ENCODE measurements at places on chromosomes 16 and 17.

DNA sequence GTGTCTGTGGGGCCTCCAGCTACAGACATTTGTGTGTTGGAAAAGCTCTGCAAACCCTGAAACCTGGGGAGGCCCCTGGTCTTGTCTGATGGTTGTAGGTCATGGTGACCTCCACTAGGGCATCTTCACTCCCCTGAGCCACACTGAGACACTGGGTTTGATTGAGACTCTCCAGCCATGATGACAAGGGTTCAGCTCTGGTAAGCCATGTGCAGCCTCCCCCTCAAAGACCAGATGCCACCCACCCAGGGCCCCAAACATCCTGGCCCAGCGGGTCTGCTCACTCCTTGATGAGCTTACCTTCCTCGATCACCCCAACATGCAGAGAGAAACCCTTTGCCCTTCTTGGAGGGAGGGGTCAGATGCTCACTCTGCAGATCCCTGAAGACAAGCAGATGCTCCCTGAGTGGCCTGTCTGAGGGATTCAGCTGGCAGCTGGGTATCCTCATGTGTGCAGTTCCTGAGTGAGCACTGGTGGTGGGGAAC lies 101.6 kb downstream of the METRNL start:
- DNase-seq, result no peak

GRCh38 chr17:51472670-51473205 lies 212.4 kb downstream of the UTP18 start:
- DNase-seq, result no peak

DNA sequence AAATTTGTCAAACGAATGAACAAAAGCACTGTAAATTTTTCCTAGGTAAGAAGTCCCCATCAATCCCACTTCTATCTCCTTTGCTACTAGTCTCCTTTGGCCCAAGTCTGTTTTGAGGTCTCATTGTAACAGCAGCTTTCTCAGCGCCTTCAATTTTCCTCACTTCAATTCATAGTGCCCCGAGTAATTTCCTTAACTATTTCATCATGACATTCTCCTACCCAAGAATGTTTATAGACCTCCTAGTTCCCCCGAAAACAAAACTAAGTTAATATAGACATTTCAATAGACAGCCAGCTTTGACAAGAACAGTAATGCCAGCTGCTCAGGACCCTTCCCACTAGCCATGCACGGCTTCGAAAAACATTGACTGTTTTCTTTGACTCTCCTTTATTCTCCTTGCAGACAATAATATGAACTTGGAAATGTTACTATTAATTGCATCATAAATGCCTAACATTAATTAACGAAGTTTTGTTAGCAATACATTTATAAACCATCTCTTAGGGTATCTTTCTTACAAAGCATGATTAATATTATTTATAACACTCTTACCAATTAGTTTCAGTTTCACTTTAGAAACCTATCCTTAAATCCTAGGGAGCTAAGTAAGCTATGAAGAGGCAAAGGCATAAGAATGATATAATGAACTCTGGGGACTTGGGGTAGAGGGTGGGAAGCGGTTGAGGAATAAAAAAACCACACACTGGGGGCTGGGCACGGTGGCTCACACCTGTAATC lies 22.8 kb downstream of the GLG1 start:
- DNase-seq, result no peak

- no peak for DNase-seq
Observed at GRCh38 chr17:63993368-63993985, 4.7 kb upstream of the PRR29 start.

DNA sequence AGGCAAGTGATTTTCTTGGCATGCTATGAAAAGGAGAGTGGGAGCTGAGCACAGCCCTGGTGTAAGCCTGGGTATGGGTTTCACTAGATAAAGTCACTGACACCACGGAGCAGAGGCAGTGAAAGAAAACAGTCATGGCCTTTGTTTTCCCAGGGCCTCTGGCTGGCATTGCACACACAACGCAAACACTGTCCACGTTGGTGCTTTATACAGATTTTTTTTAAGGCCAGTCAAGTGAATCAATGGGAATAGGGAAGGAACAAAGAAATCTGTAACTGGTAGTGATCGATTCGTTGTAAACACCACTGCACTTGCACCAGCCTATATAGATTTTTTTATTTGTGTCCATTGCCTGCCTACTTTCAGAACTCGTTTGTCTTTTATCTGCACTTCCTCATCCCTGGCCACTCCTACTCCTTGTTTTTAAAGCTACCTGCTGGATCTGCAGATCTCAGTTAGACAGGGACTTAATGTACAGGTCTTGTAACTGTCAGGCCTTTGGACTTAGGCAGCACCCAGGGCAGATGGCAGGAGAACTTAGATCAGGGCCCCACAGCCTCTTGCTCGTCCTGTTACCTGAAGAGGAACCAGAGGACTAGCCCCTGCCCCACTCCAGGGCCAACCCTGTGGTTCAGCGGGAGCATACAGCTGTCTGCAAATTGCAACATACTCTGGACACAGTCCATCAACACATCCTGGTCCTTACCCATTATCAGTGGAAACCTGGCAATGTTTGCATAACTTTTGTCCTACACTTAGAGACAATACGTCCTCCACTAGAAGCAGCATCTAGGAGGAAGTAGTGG lies 10.6 kb upstream of the TMIGD1 start:
- DNase-seq, result no peak

DNA sequence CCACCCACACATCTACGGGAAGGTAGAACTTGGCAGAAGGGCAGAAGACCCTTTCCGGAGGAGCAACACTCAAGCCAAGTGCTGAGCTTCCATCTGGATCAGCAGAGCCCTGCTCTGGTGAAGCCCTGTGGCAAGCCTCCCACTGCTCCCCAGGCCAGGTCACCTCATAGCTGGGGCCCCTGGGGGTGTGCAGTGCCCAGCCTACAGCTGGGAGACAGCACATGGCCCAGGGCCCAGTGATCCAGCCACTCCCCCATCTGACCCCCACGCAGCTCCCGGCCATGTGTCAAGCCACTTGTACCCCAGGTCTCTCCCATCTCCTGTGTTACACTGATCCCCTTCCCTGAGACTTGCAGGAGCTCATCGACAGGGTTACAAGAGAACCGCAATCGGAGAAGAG lies 95.7 kb downstream of the RBFOX3 start:
- no peak for DNase-seq

DNA sequence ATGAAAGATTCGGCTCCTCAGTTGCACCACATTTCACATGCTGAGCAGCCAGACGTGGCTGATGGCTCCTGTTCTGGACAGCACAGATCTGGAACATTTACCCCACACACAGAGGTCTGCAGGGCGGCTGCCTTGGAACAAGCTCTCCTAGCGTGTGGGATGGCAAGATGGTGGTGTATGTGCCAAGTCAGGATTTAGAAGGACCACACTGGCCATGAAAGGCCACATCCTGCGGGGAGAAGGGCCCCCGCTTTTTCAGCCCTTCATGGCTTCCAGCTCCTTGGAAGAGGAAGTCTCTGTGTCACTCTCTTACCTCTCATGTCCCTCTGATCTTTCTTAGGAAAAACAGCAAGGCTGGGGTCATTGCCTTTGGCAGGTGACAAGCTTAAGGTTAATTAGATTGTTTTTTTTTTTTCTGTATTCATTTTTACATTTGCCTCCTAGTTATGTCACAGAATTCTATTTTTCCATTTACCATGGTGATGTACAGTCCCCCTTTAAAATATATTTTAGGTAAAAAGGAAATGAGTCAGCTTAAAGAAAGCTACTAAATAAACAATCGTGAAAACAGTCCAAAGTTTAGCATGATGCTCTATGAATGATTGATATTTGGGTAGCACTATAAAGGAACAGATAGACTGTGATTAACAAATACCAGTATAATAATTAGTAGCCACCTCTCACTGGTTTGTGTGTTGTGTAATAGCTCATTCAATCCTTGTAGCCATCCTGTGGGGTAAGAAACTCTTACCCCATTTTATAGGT lies 396.6 kb downstream of the CPPED1 start:
- no peak for DNase-seq

DNA sequence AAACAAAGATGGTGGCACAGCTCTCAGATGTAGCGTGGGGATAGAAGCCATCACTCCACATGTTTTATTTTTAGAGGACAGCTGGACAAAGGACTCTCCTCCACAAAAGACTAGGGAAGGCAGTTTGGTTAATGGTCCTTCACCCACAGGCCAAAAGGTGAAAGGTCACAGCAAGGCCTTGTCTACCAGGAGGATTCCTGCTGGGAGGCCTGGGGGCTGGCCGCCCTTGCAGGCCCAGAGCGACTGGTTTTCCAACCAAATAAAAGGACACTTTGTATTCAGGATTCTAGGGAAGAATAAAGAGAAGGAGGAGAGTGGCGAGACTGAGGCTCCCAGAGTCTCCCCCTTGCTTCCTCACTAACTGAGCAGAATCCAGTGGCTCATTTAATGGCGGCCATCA lies 94.3 kb downstream of the AXIN2 start:
- DNase-seq, result no peak

DNA sequence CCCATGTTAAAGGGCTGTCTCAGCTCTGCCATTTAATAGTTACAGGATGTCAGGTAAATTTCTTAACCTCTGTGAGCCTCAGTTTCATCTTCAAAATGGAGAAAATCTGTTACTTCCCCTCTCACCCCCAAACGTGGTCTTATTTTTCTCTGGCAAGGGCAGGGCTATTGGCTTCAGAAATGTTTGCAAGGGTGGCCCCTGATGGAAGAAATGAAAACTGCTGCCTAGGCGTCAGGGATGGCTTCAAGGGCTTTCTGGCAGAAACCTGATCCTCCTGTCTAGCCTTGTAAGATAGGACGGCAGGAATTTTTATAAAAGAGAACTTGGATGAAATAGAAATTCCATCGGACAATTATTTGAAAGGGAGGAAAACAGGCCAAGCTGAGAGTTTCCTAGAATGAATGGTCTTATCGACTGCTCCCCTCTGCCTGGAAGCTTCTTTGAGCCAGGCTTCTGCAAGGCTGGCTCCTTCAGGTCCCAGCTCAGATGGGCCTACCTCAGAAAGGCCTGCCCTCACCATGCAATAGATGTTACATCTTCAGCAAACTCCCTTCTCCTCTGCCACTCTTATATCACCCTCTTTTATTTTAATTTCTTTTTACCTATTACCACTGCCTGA lies 43.0 kb upstream of the TANGO6 start:
- DNase-seq, result peak; percentile 52

DNA sequence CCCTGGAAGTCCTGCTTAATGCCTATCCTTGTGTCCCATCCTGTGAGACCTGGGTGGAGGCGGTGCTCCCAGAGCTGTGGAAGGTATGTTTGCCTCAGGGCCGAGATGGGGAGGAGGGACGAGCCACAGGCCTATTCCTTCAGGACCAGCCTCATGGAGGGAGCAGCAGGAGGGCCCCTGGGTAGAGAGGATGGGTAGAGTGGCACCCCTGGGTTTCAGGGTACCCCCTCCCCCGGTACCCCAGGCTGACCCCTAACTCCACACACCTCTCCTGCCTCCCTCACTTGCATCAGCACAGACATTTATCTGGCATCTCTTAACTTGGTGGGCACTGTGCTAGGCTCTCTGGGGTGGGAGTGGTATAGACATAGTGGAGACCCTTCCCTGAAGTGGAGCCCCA lies 7.1 kb downstream of the ASB16 start:
- DNase-seq, result no peak

GRCh38 chr16:19700319-19700781 lies 17.7 kb downstream of the KNOP1 start:
- DNase-seq, result no peak

DNA sequence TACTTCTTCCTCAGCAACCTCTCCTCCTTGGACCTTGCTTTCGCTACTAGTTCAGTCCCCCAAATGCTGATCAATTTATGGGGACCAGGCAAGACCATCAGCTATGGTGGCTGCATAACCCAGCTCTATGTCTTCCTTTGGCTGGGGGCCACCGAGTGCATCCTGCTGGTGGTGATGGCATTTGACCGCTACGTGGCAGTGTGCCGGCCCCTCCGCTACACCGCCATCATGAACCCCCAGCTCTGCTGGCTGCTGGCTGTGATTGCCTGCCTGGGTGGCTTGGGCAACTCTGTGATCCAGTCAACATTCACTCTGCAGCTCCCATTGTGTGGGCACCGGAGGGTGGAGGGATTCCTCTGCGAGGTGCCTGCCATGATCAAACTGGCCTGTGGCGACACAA lies 429 bp downstream of the OR2C1 start:
- DNase-seq, result no peak

- DNase-seq, result no peak
Observed at GRCh38 chr17:42563543-42563942, 1.6 kb downstream of the COASY start.

DNA sequence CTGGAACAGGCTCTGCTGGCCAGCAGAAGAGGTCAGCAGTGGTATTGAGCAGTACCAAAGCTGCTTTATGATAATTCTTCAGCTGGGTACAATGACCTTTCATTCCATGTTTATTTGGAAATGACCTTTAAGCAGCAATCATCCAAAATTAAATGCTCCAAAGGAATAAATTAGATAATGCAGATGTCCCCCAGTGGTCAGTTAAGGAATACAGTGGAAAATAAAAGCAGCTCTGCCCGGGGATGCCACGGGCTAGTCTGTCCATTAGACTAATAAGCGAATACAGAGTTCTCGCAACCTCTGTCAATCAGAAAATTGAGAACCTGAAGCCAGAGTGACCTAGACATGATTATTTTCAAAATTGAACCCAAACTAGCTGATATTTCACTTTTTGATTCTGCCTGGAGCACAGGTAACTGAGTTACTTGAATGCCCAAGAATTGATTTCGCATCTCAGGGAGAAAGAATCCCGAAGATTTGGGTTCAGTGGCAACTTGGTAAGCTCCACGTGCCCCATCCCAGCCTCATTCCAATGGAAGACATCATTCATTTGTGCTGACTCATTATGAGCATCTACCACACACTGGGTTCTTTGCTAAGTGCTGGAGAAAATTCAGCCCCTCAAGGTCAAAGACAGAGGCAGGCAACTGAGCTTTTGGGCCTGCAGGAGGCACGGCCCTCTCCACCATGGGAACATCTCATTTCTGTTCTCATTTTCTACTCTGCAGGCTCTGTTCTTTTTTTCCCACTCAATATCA lies 34.4 kb upstream of the SLC39A11 start:
- DNase-seq, result no peak

GRCh38 chr16:81767987-81768592 lies 11.0 kb upstream of the PLCG2 start:
- DNase-seq, result no peak

DNA sequence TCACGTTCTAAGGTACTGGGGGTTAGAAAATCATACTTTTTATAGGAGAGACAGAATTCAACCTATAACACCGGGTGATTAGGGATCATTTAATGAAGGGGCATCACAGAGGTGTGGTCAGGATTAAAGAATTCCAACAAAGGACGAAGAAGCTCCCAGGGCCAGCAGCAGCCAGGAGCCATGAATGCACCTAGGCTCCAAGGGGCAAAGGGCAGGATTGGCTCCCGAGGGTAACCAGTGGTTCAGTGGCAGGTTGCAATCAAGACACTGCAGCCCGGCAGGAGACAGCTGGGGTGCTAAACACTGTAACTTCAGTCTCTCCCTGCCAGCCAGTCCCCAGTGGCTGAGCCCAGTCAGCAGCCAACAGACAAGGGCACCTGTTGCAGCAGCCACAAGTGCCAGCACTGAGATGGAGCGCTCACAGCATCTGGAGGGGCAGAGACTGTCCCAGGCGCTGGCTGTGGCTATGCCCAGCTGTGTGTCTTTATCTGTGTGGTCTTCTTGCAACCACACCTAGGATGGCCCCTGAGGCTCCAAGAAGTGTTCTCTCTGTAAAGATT lies 23.9 kb downstream of the DHRS7C start:
- DNase-seq, result no peak

GRCh38 chr17:59783221-59784047 lies 76.0 kb downstream of the VMP1 start:
- DNase-seq, result peak; percentile 57

All from activated CD4-positive, alpha-beta T cell treated with anti-CD3 and anti-CD28 coated beads, Interleukin-2, Interleukin-6, amounts not matched to agents 100 ng/mL and 50 ng/mL, durations not matched to agents 16 hours and 8 hours (primary cell).